ENCODE measurements at places on chromosomes 16 and 17.

GRCh38 chr17:77359236-77359635 lies 218.5 kb downstream of the SEC14L1 start:
- DNase-seq, result no peak

DNA sequence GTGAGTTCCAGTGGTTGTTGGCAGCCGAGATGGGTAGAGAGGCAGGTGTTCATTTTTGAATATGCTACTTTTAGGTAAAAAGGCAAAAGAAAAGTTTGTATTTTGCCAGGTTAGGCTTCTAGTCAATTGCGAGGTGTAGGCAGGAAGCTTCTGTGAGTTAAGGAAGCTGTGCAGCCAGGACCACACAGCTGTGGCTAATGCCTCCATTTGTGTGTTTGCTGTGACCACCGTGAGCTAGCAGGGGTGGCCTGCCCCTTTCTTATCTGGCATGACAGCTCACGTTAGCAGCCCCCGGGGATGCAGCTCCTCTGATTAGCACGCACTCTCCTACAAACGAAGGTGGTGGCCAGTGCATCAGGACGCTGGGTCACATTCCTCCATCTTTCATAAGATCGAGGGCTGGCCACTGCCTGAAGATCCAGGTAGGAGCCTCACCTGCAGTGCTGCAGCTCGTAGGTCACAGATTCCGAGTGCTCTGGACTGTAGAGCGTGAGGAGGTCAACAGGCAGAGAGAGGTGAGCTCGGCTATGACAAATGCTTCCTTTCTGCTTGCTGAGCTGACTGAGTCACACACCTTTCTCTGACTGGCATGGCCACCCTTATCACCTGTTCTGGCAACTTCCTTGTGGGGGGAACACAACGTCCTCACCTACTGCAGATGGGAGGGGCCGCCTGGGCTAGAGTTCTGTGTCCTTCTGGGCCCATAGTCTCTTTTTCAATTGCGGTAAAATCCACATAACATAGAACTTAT lies 244.4 kb downstream of the HS3ST3B1 start:
- DNase-seq, result no peak

DNA sequence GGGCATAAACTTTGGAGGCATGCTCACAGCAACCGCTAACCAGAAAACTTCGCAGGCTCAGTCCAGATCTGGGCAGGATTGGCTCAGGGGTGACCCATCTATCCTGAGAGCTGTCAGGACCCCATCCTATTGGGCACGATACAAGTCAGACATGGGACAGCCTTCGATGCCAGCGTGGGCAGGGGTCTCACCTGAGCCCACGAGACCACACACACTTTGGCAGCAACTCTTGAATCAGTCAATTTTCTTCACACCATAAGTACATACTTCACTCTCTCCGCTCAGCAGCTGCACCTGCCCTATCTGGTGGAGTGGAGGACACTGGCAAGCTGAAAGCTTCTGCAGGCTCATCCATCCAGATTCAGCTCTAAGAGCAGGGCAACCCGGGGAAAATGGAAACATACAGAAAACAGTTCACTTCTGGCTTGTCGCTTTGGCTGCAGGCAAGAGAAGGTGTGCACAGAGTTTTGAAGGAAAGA lies 48.3 kb downstream of the ZFHX3 start:
- DNase-seq, result no peak

GRCh38 chr17:39553341-39553945 lies 54.3 kb downstream of the NEUROD2 start:
- no peak for DNase-seq

- no peak for DNase-seq
Measured at GRCh38 chr17:34644941-34645550, 65.7 kb downstream of the TMEM132E start.

DNA sequence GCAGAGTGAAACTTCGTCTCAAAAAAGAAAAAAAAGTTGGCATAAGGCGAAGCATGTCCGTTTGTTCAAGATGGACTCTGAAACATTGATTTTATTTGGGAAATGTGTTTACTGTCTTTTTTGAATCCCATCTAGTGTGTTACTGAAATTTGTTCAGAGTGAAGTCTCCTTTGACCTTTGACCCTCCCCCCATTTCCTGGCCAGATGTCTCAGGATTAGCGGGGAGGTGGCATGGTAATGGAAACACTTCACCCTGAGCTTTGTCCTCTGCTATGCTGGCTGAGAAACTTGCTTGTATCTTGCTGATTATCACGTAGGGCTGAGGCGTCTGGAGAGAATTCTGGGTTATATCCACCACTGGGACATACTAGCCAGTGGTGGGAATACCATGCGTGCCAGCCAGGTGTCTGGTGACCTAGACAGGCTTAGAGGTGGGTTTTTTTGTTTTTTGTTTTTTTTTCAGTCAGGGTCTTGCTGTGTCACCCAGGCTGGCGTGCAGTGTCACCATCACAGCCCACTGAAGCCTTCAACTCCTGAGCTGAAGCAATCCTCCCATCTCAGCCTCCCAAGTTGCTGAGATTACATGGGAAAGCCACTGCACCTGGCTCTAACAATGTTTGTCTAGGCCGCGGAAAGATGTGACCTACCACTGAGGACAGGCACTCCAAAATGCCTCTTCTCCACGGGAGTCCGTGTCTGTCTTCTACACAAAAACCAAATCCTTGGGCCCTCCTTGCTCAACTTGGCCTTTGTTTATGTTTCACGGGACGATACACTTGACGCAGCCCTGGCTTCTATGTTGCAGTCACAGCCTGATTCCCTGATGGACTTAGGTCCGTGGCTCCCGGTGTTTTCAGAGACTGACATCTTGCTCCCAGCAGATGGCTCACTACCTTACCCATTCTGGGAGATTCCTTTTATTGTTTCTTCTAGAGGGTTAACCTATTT lies 6.6 kb upstream of the GALK1 start:
- no peak for DNase-seq

- no peak for DNase-seq
Measured at GRCh38 chr17:60106340-60107059, 27.8 kb upstream of the HEATR6 start.

DNA sequence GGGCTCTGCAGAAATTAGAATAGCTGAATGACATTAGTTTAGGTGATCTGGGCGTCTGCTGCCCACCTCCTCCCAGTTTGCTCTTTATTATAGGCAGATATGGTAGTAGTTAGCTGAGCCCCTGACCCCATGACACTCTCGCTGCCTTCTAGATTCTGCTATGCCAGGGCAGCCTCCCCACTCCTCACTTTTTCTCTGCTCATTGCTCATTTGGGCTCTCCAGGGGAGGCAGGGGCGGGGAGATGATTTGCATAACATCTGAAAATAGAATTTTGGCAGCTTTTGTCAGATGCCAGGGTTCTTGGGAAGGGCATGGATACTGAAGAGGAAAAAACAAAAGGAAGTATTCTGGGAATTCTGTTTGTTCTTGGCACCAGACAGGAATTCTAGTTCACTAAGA lies 78.0 kb upstream of the GAS7 start:
- no peak for DNase-seq

DNA sequence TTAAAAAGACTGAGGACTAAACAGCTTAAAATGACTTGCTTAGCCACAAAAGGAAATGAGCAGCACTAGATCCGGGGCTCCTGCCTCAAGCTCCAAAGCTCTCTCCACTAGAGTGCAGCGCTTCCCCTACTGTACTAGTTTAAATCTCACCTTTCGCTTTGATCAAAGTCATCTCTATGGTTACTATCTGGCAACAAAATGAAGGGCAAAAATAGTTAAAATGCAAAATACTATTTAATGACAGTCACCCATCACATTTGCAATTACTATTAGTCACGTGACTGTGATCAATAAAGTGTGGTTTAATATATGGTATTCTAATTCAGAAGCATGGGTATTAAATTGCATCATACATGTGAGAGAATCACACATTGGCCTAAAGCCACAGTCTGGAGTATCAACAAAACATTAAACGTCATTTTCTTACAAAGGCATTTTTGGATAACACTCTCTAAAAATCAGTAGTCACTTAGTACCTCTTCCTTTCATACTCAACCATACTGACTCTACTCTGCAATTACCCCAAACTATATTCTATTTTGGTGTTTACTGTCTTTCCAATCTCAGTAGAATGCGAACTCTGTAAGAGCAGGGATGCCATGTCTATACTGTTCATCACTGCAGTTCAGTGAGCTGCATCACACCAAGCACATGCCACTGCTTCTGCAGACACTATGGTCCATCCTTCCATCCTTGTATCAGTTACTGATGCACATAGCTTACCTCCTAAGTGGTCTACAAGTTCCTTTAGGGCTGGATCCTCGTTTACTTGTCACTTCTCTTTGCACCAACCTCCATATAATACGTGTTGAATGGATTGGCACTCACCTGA lies 6.2 kb downstream of the PSMD12 start:
- DNase-seq, result no peak

GRCh38 chr17:74954665-74955421 lies 17.7 kb downstream of the HID1 start:
- no peak for DNase-seq

- no peak for DNase-seq
Measured at GRCh38 chr17:78263063-78263735, 31.8 kb downstream of the TMEM235 start.

GRCh38 chr16:84652566-84652965 lies 4.3 kb downstream of the KLHL36 start:
- no peak for DNase-seq

- no peak for DNase-seq
Measured at GRCh38 chr17:81867170-81867990, 3.8 kb downstream of the ARHGDIA start.

DNA sequence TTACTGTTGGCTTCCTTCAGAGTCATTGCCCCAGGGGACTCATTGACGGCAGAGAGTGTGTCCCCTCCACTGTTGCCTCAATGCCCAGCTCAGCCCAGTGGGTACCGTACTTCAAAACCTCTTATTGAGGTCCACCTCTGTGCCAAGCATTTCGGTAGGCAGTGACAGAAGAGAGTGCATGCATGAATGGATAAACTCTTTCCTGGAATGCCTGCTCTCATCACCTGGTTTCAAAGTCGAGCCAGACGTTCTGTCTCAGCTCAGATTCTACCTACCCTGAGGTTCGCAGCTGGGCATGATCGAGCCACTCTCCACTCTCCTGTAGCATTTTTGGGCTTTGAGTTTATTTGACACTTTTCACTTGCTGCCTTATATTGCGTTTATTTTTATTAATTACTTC lies 647.0 kb downstream of the MAF start:
- DNase-seq, result no peak

GRCh38 chr16:54703339-54703738 lies 227.3 kb upstream of the IRX5 start:
- DNase-seq, result no peak

DNA sequence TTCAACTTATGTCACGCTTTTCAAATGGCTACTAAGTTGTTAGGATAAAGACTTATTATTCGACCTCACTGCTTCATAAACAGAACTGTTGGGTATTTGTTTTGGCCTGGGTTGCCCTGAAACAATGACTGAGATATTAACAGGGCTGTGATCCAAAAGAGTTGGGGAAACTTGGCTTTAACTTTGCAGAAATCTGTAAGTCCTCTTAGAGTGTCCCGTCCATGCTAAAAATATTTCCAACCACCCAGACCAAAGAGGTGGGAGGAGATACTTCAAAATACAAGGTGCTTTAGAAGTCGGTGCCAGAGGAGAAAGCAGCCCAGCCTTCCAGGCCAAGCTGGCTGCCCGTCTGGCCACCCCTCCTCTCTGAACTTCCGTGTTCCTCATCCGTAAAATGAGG lies 16.1 kb upstream of the SPATA32 start:
- DNase-seq, result no peak

GRCh38 chr16:82156761-82157533 lies 13.1 kb downstream of the MPHOSPH6 start:
- no peak for DNase-seq

- no peak for DNase-seq
Measured at GRCh38 chr17:81514489-81514738, 1.8 kb upstream of the ACTG1 start.

DNA sequence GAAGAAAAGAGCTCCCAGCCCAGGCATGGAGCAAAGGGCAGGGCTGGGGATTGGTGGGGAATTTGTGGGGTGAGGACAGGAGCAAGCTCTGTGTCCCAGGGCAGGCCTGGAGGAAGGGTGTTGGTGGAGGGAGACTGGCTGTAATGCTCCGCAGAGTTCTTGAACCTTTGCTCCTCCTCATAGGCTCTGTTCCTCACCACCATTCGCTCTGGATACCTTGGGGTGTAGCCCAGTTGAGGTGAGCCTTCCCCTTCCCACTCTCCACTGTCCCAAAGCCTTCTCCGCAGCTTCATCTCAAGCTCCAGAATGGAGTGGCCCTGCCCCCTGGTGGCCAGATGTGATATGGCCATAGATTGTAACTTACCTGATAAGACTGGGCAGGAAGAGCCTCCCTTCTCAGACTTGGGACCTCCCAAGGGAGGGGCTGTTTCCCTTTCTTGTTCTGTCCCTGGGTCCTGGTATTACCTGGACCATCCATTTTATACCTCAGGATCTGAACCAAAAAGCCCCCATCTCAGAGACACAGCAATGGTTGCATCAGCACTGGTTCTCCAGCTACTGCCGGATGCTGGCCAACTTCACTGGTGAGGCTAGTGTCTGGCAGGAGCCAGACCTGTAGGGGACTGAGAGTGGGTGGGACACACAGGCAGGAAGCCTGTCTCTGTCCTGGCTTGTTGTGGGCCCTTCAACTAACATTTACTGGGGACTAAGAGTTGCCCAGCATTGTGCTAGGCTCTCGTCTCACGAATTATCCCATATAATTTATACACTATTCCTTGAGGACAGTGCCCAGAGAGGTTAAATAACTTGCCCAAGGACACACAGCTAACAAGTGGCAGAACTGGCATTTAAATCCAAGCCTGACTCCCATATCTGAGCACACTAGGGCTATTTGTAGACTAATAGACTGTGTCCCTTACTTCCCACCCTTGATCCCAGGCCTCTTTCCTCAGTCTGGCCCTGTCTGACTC lies 19.1 kb upstream of the STAC2 start:
- DNase-seq, result no peak

- no peak for DNase-seq
Measured at GRCh38 chr16:66427036-66427860, at the start of gene BEAN1. TSS of gene BEAN1 (plus strand) at chr16:66427295. CDS start at chr16:66437677, 10,382 bp downstream.

DNA sequence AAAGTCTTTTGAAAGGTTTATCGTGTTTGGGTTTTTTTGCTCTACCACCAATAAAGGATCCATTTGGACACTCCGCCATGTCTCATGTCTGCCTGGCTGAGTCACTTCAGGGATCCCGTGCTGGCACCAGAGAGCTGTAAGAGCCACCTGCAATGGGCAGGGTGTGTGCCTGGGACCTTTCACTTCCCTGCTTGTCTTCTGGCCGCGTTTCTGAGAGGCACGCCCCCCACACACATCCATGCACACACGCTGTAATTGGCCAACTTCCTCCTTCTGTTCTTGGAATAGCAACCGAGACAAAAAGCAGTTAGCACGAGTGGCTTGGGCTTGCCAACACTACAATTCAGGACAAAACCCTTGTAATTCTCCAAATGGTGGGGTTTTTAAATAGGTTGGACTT lies 9.8 kb upstream of the SOST start:
- DNase-seq, result no peak

DNA sequence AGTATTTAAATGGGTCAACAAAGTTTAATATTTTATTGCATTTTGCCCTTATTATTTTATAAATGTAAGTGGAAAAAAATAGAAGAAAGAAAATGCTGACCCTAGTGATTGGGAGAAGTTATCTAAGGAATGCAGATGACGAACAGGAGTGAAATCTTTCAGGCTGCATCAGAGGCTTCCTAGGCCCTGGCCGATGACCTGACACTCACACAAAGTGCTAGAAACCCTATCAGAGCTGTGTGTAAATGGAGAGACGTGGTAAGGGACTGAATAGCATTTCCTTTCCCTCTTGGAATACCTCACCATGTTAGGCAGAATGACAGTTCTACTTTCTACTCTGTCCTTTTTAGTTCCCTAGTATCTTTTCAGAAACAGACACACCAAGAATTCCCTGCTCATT lies 44.9 kb upstream of the CNEP1R1 start:
- no peak for DNase-seq

GRCh38 chr17:76709077-76709950 lies 1.5 kb downstream of the MXRA7 start:
- peak; percentile 97 for DNase-seq

- DNase-seq, result no peak
Measured at GRCh38 chr16:6059671-6060070, 962.1 kb upstream of the EEF2KMT start.
